Glomerular endothelial cell (primary cell): ENCODE measurements at places on chromosomes 2 and 18.

- no peak for DNase-seq
Measured at GRCh38 chr2:72951303-72952095, 34.2 kb downstream of the EMX1 start.

GRCh38 chr2:74991977-74992376 lies 33.5 kb downstream of the POLE4 start:
- no peak for DNase-seq

- no peak for DNase-seq
Measured at GRCh38 chr2:207533461-207534008, 3.8 kb downstream of the CREB1 start.

DNA sequence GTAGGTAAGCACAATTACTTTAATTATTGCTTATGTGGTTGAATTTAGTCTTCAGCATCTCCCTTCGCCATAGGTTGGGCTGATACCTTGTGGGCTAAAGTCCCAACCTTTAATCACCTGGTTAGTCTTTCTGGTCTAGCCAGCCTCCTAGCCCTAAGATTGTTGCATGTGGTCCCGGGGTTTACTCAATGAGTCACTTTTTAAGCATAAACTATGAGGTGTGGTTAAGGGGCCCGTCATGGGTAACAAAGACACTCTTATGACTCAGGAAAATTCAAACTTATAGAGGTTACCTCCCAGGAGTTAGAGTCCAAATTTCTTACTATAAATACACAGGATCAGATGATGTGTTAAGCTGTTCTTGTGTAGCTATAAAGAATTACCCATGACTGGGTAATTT lies 841.6 kb downstream of the TRIB2 start:
- no peak for DNase-seq

DNA sequence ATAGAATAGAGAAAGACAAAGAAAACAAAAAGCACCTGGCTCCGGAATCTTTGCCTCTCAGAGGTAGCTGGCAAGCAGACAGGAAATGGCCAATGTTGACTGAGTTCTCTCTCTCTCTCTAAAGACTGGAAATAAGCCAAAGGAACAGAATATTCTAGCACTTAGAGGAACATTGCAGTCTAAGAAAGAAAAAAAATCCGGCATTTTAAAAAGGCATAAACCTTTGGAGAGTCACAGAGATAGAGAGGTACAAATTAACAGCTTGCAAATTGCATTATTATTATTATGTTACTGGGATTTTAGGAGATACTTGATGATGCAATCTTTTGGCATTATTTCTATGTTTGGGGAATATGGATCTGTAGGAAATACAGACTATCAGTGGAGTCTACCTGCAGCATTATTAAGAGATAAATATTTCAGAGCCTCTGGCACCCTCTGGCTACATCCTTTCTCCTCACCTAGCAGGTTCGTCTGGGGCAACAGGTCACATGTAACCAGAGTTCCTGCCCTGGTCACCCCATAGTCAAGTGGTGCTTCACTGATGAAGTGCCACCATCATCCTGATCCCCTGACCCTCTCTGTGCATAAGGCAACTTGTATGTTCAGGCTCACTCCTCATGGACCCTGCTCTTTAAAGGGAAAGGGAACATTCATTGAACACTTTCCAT lies 318.9 kb upstream of the ACVR2A start:
- DNase-seq, result no peak

- DNase-seq, result no peak
Measured at GRCh38 chr18:43950062-43950461, 672.8 kb upstream of the SYT4 start.

DNA sequence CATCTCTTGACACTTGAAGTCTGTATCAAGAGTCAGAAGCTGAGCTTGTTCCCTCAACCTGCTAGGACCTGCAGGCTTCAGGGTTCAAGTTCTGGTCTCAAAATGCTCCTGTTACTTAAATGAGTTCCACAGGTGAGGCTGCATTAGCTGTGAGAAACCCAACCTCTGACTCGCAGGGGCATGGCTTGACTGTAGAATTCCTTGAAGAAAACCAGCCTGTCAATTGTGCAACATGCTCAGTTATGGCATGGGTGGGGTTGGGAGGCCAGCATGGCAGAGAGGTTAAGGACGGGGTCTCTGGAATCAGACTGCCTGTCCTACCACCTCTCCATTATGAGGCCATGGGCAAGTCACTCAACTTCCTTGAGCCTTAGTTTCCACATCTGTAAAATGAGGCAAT lies 235.8 kb downstream of the EN1 start:
- no peak for DNase-seq

DNA sequence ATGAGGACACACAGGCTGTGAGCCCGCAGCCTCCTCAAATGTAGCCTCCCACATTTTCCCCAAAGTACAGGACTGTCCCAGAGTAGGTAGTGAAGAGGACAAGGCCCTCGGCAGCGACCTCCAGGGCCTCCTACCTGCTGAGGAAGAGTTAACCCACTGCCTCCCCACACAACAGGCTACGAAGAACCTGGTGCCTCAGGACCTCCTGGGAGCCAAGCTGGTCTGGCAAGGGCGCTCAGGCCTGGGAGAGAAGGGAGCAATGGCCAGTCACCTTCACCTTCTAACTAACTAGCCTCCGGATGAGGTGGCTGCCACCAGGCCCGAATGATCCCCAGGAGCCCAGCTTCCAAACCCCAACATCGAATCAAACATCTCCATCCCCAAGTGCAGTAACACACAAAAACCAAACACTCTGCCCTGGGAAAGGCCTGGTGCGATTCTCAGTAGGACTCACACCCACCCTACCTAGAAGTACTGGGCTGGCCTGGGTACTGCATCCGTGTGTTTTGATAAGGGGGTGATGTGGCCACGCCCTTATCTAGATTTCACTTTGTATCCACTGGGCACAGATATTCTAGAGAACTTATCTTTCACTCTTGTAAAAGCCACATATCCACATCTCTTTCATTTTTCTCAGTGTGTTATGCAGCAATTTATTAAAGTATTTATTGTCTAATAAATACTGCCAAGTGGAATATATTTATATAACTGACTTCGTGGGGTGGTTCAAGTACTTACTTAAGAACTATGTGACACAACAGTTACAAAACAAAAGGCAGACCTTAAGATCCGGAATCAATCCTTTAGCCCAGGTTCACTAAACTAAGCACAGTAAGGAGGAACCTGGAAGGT lies 9.7 kb downstream of the ERFE start:
- no peak for DNase-seq

- no peak for DNase-seq
Measured at GRCh38 chr2:158513841-158514240, 57.1 kb downstream of the PKP4 start.

- no peak for DNase-seq
Measured at GRCh38 chr2:55049043-55049820, 1.0 kb downstream of the RTN4 start.

GRCh38 chr2:155033652-155034051 lies 335.2 kb downstream of the KCNJ3 start:
- no peak for DNase-seq

DNA sequence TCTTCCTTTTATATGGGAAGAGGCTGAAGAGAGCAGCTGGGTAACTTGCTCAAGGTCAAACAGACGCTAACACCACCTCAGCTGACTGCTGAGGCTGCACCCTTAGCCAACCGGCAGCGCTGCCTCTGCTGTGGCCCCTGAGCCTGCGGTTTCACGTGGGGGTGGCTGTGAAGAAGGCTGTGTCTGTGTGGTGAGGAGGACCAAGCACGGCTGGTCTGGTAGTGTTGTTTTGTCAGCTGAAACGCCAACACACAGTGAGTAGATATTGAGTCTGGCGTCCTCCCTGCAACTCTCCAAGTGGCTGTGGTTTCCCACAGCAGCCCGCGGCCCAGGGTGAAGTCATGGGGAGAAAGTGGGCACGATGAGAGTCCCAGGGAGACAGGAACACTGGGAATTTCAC lies 69.6 kb downstream of the THNSL2 start:
- no peak for DNase-seq

DNA sequence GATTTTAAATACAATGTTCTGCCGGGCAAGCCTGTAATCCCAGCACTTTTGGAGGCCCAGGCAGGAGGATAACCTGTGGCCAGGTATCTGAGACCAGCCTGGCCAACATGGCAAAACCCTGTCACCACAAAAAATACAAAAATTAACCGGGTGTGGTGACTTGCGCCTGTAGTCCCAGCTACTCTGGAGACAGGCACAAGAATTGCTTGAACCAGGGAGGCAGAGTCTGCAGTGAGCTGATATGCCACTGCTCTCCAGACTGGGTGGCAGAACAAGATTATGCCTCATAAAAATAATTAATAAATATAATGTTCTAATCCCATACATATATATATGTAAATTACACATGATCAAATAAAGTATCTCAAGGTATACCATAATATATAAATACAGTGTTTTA lies 119.3 kb downstream of the C2orf74 start:
- no peak for DNase-seq

GRCh38 chr2:31654241-31654640 lies 73.5 kb upstream of the SRD5A2 start:
- no peak for DNase-seq

GRCh38 chr2:76187415-76187814 lies 476.7 kb upstream of the GCFC2 start:
- no peak for DNase-seq

DNA sequence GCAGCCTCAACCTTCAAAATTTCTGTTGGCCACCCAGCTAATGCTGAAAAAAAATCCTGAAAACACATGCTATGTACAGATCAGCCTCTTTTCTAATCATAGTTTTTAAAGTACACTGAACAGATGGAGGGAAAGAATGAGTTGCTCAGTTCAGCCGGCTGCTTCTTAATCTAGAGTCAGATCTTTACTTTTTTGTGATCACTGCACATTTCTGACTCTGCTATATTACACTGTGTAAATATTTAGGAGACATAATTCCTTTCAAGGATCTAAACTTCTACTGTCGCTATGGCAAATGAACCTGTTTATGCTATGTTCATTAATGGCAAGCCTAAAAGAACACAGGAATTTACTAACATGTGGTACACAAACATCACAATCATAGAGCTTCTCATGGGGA lies 114.2 kb downstream of the SRBD1 start:
- no peak for DNase-seq

- no peak for DNase-seq
Measured at GRCh38 chr2:147242445-147242844, 602.4 kb upstream of the ACVR2A start.

DNA sequence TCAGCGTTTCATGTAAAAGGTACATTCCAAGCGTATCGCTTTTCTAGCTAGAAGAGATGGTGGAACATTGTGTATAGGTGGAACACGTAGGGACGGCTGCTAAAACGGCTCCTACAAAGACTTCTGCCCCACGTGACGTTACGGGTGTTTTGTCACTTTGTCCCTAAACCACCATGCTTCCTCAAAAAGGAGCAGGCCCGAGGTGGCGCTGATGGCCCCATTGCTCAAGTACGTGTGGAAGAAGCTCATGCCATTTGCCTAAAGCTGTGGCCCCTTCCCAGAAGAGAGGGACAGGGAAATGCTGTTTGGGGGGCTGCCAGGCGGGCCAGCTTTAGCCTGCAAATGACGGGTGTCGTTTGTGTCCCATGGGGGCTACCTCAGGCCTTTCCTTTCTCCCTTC lies 72.7 kb downstream of the TMEM247 start:
- DNase-seq, result no peak

- no peak for DNase-seq
Measured at GRCh38 chr18:11962597-11962996, 18.7 kb upstream of the IMPA2 start.

- no peak for DNase-seq
Measured at GRCh38 chr2:18119883-18120282, 241.4 kb downstream of the KCNS3 start.

DNA sequence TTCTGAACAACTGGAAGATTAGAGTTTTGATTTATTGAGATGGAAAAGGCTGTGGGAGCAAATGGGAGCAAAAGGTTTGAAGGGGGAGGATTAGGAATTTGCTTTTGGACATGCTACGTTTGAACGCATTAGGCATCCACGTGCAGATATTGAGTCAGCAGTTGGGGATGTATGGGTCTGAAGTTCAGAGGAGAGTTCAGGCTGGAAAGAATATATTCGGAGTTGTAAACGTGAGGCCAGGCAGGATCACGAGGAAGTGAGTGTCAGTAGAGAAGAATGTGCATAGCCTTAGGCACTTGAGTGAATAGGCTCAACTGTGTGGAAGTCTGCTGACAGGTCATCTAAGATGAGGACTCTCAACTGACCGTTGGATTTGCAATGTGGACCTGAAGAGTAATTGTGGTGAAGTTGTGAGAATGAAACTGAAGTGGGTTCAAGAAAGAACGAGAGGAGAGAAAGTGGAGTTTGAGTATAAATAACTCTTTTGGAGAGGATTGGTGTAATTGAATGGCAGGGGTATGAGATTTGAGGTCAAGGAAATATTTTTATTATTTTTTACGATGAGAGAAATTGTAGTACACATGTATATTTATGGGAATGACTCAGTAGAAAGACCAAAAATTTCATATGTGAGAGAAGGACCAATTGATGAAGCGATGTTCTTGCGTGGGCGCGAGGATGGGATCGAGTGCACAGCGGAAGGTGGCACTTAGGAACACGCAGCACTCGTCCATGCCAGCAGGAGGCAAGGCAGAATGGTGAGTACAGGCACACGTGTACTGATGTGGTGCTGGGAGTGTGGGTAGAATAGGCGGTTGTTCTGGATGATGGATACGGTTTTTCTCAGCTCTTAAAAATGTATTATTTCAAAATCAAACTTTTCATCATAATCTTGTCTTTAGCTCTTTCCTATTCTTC lies 40.5 kb upstream of the POLE4 start:
- DNase-seq, result no peak

DNA sequence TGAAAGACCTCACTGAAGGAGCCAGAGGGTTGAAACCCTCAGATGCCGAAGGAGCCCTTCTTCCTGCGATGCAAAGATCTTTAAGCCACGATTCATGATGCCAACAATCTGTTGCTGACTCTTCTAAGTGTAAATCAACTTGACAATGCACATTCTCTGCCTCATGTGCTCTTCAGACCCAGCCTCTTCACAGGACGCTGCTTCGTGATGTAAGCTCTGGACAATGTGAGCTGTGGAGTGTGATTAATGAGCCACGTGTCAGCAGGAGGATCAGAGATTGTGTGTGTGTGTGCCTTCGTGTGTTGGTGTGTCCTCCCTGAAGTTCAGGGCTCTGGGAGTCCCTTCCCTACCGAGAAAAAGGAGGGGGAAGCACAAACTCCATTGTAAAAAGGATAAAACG lies 26.5 kb upstream of the TWIST2 start:
- DNase-seq, result no peak

DNA sequence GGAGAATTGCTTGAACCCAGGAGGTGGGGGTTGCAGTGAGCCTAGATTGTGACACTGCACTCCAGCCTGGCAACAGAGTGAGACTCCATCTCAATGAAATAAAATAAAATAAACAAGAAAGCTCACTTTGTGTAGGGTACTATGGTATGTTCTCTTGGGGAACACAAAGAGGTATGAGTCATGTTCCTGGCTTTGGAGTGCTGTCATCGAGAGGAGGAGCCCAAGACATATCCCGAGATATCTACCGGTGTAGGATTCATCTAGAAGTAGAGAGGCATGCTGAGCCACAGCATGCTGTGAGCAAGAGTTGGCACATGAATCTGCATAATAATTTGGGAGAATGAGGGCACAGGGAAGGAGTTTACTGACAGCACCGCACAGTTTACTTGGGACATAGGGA lies 244.9 kb upstream of the EPHA4 start:
- DNase-seq, result no peak

GRCh38 chr2:148495586-148495985 lies 149.0 kb upstream of the EPC2 start:
- no peak for DNase-seq

- no peak for DNase-seq
Measured at GRCh38 chr2:18589354-18589753, at the start of gene NT5C1B. NT5C1B (minus strand) TSS chr2:18589569; CDS start chr2:18589468, 101 bp downstream.

- DNase-seq, result no peak
Measured at GRCh38 chr2:8976442-8977259, 26.8 kb downstream of the MBOAT2 start.

GRCh38 chr2:32246911-32247310 lies 17.8 kb downstream of the NLRC4 start:
- no peak for DNase-seq
